ENCODE measurements at places on chromosomes 12 and 14. TPM values are rescaled to one million over a fixed set of nuclear protein-coding genes. Genes with fewer than 3 reads are reported as not detected.

DNA sequence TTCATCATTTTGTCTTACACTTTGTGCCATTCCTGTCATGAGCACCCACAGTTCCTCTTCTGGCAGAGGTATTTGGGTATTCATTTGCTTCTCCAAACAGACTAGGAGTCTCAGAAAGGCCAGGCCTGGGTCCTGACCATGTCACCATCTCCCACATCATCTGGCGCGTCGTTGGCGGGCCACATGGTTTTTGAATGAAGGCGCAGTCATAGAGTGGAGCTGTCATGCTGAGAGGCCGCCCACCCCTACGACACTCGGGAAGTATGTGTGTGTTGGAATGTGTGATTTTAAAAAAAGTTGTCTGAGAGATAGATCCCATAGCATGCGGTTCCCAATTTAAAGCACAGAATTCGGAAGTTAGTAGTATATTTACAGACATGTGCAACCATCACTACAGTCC, 15.6 kb upstream of the TTC7B start:
- no peak for DNase-seq

- DNase-seq, result no peak
Measured at GRCh38 chr12:55686366-55687010, 21.2 kb downstream of the ITGA7 start.

- no peak for DNase-seq
Measured at GRCh38 chr12:121697093-121697698, 15.4 kb upstream of the TMEM120B start.

- DNase-seq, result no peak
Measured at GRCh38 chr14:34782031-34782430, 67.6 kb upstream of the CFL2 start.

DNA sequence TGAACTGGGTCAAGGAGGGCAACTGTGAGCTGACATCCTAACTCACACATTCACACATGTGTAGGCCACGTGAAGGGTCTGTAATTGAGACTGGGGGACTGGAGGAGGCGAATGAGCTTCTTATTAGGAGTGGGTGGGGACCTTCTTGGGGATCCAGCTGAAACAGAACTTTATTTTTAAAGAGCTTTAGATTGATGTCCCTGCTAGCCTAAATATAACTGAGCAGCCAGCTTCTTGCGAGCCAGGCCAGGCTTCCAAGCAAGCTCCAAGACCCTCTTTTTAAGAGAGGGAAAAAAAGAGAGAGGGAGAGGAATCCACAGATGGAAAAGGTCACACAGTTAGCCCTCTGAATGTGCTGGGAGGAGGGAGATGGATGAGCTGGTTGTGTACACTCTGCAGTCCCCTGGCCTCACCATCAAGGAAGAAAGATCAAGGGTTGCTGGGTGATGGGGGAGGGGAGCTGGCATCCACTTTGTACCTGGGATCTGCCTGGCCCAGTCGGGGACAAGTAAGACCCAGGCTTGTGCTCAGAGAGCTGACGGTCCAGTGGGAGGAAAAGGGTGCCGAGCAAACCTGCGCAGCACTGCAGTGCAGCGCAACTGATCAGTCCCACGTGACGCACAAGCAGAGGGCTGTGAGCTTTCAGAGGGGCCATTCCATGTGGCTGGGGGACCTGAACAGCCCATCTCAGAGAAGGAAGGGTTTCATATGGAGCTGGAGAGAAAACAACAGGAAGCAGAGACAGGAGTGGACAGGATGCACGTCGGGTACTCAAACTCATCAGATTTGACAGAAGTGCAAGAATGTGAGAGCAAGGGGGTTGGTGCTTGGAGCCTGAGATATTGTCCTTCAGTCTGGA, 154.5 kb downstream of the ZFP36L1 start:
- peak; percentile 82 for DNase-seq

DNA sequence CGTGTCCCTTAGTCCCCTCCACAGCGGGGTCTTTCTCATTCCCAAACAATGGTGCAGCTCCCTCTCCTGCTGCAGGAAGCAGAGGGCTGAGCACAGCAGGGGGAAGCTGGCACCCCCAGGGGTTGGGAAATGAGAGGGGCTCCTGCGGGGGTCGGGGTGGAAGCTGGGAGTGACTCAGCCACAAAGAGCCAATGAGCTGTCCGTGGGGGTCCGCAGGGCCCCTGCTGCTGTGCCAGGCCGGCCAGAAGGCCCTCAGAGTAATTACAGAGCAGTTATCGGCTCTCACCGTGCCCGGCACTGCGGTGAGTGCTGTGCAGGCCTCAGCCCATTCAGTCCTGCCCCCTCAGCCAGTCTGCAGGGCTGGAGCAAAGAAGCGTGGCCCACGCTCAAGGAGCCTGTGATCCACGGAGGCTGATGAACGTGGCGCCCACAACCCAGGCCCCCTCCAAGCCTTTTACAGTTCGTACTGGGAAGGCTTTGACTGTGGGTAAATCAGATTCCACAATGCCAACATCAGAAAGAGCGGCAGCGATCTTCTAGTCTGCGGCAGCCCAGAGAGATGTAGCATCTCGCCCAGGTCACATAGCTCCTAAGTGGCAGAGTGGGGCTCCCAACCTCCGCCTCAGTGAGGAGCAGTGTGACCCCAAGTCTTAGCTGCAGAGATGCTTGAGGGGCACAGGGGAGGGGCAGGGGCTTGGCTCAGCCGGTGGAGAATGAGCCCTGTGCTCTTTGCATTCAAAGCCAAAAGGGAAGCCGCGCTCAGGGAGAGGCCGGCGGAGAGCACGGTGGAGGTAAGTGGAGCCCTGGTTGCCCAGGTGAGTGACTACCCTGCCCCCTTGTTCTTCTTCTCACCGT, 43.4 kb downstream of the SLC6A12 start:
- no peak for DNase-seq

GRCh38 chr14:85217412-85217811, 312.5 kb upstream of the FLRT2 start:
- no peak for DNase-seq

DNA sequence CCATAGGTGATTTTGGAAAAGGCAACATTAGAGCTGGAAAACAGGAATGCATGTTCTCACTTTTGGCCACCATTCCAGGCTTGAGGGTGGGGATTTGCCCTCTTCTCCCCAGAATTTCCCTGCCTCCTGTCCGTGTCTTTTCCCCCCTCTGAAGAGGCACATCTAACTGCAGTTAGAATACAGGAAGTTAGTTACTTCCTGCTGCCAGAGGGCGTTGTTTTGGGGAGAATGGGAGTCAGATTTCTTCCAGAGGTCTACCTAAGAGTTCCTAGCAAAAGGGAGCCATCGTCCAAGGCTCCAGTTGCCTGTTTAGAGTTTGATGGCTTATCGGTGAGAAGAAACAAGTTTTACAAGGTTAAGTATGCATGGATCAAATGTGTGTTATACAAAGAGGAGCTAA, 112.8 kb upstream of the IGF1 start:
- DNase-seq, result no peak

GRCh38 chr12:109877504-109878246, 2.7 kb downstream of the GLTP start:
- DNase-seq, result no peak

DNA sequence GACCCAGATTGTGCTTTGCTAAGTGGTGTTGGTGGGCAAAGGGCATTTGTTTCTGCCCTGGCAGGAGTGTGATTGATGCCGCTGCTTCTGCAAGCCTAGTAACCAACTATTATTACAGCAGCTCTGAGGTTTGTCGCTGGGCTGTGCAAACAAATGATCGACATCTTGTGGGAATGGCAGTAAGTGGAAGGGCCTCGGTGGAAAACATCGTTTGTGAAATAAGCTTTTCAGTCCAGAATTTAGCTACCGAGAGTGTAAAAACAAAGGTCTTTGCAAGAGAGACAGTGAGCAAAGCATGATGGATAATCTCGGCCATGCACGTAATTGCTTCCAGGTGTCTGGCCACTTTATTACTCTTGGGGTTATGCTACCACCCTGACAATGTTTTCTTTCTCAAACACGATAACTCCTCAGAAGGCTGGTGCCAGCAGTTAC, 397.7 kb upstream of the PRICKLE1 start:
- DNase-seq, result peak; percentile 77

- DNase-seq, result peak; percentile 70
Measured at GRCh38 chr12:18430425-18431048, 169.2 kb downstream of the PIK3C2G start.

DNA sequence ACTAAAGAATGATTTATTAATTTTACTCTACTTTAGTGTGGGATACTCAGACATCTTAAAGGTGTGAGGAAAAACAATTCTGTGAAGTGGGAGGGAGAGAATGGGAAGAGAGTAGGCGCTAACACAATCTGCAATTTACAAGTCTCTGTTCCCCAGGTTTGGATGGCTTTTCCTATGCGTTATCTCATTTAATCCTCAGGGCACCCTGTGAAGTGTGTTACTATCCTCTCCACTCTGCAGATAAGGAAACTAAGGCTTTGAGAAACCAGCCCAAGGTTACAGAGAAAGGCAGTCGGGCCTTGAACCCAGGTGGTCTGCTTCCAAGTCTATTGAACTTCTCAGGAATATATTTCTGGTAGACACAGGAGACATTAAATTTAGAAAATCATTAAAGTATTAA, 36.2 kb upstream of the TUBA1C start:
- no peak for DNase-seq

DNA sequence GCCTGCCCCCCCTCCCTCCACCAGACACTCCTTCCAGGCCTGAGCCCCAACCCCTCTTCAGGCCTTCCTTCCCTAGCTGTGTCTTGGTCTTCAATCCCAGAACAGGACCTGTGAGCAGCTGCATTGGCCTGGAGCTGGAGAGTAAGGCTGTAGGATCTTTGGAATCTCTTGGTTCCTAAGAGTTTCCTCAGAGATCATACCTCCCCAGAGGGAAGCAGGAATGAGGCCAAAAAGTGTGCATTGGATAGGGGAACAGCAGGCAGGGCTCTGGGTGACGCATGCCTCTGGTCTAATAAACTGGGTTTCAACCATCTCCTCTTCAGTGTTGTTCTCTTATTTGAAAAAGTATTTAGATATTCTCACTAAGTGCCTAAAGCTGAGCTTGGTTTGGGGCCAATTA, 1.8 kb upstream of the SMARCD1 start:
- no peak for DNase-seq

The GNB3 gene
- 6.4 TPM for total RNA-seq

The HOXC11 gene
- not detected for total RNA-seq

The CLEC9A gene
- not detected for total RNA-seq

The TAPBPL gene
- 15.2 TPM for total RNA-seq

The C1RL gene
- 73.3 TPM for total RNA-seq

The CFAP73 gene
- total RNA-seq, result not detected

The ZFHX2 gene
- total RNA-seq, result 0.43 TPM

The DCN gene
- 516 TPM for total RNA-seq

The AQP2 gene
- not detected for total RNA-seq

Data from stomach (tissue), 19 donors.